ENCODE measurements at places on chromosomes 4 and X. TPM values are rescaled to one million over a fixed set of nuclear protein-coding genes. Genes with fewer than 3 reads are reported as not detected.

DNA sequence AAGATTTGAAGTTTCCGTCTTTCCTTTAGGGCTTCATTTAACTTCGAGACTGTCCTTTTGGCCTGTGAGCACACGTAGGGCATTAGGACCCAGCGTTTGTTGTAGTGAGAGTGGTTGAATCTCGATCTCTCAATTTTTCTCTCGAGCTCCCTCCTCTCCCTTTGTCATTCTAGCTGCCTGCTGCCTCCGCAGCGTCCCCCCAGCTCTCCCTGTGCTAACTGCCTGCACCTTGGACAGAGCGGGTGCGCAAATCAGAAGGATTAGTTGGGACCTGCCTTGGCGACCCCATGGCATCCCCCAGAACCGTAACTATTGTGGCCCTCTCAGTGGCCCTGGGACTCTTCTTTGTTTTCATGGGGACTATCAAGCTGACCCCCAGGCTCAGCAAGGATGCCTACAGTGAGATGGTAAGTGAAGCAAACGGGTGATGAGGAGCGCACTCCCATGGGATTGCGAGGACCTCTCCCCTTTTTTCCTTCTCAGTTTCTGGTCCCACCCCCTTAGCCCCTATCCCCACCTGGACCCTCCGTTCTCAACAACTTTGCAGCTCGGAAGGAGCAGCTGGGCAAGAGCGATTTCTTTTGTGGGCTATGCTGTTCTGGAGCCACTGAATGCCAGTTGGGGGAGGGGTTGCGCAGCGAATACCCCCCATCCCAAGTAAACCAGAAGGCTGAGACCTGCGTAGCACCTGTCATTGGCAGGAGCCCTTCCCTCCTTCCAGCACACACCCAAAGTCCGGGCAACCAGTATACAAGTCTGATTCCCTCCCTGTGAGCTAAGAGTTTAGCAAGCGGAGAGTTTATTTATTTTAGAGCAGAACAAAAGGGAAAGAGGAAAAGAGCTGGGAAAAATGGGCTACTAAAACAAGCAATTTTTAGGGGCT is at the start of gene TMEM35A:
Gene TMEM35A (plus strand): TSS at position 164 of the 883 bp plus-strand sequence. CDS start 124 bp downstream, at position 288.
- no peak for DNase-seq

- DNase-seq: no peak
Observed at GRCh38 chr4:35884714-35885480, 359.4 kb downstream of the ARAP2 start.

- DNase-seq: peak; percentile 75
Observed at GRCh38 chr4:98446499-98447375, 185.6 kb downstream of the RAP1GDS1 start.

DNA sequence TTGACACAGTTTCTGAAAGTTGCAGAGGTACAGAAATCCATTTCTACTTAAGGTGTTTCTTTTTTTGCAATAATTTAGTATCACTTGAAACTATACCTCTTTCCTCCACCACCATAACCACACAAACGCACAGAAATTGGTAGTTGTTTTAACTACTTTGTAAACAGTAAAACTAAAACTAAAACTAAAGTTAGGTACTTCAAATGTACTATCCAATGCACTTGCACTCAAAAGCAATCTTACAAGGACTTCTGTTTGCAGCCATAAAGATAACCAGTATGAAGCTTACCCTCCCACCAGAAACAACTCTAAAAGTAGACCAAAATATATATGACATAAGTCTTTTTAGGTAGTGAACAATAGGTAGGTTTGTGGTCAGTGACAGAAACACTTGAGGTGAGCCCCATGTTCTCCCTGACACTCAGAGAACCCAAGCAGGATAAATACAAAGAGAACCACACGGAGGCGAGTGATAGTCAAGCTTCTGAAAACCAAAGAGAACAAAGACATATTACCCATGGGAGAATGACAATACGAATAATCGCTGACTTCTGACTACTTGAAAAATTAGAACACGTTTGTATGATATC is 72.2 kb upstream of the VBP1 start:
- DNase-seq: no peak

DNA sequence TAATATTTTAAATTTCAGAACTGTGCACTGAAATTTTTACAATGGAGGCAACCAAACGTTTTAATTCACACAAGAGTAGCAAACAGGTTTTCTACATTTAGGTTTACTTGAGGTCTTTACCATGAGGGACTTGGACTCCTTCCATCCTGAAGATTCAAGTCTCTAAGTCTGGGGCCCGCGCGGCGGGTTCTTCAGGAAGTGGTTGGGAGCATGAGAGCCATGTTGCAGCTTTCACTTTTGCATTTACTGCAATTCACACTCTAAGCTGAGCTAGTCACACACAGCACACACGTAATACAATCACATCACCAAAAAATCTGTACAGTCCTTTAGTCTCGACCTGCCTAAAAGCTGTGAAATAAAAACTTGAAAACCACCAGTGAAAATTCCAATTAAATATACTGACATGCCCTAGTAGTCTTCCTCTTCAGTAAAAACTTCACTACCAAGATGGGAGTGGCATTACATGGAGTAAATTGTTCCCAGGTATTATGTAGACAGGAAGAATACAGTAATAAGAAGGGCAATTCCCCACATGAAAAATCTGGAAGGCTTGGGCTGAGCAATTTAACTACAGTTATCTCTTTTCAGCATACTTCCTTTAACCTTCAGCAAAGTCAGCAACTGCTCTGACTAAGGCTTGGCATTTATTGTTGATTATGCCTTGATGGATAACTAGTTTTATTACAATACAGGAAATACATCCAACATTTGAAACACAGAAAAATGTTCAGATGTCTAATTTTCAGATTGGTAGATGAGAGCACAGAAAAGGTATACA is 571.1 kb upstream of the DIPK2B start:
- peak; percentile 64 for DNase-seq

DNA sequence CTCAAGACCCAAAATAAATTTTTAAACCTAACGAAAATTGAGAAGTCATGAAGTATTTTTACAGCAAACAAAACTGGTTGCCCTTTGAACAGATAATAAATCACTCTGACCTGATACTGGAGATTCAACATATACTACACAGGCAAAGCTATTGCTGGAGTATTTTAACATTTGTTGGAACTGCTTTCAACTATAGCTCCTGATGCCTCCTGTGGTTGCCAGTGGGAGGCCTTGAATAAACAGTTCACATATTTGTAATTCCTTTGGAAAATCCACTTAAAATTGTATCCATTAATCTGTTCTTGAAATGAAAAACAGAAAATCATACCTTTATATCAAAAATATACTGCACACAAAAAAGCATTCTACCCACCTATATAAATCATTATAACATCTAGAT is 605.1 kb downstream of the KCTD8 start:
- no peak for DNase-seq

DNA sequence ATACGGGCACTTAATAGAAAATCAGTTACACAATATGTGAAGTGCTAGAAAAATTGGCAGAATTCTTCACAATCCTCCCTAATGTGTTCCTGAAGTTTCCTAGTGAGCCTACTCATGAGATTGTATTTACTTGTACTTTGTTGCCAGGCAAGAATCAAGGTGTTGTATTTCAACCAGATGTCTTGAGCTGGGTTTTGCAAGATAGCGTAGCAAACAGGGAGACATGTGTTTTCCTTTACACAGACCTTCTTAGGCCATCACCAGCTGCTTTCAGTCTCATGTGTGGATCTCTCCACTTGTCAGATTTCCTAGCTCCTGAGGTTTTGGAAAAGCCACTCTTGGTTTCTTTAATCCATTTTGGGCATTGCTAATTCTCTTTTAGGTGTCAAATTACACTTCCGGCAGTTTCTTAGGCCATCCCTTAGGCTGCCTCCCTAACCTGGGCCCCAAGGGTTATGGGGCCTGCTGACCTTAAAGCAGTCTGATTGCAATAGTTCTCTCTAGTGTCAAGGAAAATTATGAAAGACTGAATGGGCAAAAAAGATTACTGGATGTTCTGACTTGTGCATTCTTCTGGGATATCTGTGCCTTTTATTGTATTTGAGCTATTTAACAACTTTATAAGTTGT is 12.2 kb upstream of the EDA start:
- no peak for DNase-seq

GRCh38 chrX:14864631-14865030 is 8.2 kb downstream of the FANCB start:
- DNase-seq: no peak

The MAGEC1 gene
- total RNA-seq: not detected

GRCh38 chr4:8291036-8291682 is 21.6 kb downstream of the HTRA3 start:
- DNase-seq: no peak

DNA sequence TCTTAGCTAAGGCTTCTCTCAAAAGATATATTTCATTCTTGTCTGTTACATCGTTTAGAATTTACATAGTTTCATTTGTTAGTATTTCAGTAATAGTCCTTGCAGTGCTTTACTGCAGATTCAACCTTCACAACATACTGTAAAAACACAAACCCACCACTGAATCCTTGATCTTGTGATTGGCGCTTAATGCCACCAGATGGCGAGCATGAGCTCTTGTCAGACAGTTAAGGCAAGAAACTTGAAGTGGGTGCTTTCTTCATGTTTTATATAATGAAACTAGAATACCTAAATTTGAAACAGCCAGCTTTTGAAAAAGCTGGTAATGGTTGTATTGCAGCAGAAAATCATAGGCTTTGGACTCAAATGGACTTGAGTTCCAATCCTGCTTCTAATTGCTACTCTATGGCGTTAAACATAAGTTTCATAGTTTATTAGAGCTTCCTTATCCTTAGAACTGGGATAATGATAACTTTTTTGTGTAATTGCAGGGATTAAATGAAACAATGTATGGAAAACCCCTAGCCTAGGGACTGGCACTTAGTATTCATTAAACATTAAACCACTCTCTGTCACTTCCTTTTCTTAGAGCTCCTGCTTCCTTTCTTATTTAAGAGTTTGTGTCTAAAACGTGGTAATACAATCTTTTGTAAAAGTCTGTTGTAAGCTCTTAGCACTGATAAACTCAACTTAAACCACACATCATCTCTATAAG is 95.1 kb downstream of the USP9X start:
- DNase-seq: peak; percentile 69

DNA sequence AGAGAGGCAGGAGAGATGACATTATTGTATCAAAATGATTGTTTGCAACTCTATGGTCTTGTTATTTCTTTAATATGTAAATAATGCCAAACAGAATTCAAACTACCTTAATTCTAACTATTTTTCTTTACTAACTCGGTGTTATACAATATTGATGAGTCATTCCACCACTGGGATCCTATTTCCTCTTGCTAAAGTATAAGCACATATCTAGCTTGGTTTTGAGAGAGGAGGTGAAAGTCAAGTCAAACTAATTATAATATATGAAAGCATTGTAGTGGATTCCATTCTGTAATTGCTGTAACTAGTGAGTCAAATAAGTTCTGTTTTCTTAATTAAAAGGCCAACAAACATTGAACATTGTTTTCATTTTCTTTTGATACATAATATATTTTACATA is 837.6 kb downstream of the PDHA2 start:
- DNase-seq: no peak

DNA sequence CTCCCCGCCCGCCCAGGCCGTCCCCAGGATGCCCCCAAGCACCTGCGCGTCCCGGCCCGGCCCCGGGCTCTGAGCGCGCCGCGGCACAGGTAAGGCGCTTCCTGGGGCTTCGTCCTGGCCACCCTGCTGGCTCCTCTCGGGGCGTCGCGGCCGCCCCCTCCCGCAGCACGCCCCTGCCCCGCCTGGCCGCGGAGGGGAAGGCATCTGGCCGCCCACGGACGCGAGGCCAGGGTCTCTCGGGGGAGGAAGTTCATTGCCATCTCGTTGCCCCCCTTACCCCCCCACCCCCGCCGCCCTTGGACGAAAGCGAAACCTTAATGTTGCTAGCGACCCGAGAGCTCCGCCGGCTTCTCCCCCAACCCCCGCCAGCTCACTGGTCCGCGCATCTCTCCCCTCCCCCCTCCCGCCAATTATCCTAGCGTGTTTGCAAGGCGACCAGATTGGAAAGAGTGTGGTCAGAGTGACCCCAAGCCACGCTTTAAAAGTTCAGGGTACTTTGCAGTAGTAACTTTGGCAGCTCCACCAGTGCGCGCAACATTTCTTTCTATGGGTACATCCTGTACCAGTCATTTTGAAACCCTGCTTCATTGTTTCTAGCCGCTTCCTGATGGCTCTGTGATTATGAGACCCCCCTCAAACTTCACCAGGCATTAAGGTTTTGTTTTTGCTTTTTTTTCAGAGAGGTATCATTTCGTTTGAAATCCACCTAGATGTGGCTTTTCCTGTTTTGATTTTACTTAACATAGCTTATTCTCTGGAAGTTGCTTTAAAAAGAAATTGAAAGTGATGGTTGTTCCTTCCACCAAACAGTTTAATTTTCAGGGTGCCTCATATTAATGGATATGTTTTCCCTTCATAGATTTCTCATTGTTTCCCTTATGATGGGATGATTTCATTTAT is 626 bp downstream of the TBC1D1 start:
- DNase-seq: peak; percentile 85

The KLHL2 gene
- total RNA-seq: 77.5 TPM

GRCh38 chrX:136781180-136781797 is 557 bp upstream of the ARHGEF6 start:
- DNase-seq: no peak

DNA sequence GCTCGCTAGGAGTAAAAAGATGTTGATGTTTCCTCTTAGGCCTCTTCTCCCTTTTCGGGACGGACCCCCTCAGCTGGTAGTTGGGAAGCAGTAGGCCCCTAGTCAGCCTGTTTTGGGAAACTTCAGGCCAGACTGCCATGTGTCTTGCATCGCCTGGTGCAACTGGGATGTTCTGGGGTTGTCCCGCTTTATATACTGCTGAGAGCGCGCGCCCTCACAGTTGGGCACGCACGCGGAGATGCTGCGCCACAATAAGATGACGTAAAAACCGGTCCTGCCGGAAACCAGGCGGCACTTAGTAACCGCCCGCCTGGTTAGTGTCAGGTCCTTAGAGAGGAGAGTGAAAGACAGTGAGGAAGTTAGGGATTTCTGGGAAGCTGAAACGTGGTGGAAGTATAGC is 231.3 kb upstream of the CT83 start:
- DNase-seq: no peak

The GPM6B gene
- total RNA-seq: not detected

The PTPN13 gene
- total RNA-seq: 0.91 TPM

- no peak for DNase-seq
Observed at GRCh38 chrX:15559227-15559626, 41.5 kb downstream of the ACE2 start.
